Natural killer cell treated with Interleukin-12 subunit alpha and Interleukin-12 subunit beta and Interleukin-15 and Interleukin-18, amount 100 ng/mL, for 72 hours (primary cell): ENCODE measurements at places on chromosomes 4 and X. TPM values are rescaled to one million over a fixed set of nuclear protein-coding genes. Genes with fewer than 3 reads are reported as not detected.
A peak's percentile ranks its signal among the peaks of the same experiment; 100 is the strongest.

- DNase-seq: no peak
Observed at GRCh38 chr4:123848606-123849005, 452.0 kb downstream of the SPRY1 start.

The SOD3 gene
- not detected for total RNA-seq

GRCh38 chr4:116055857-116056827, 942.7 kb upstream of the NDST4 start:
- no peak for DNase-seq

The CXorf58 gene
- not detected for total RNA-seq

The TCEAL6 gene
- not detected for total RNA-seq

DNA sequence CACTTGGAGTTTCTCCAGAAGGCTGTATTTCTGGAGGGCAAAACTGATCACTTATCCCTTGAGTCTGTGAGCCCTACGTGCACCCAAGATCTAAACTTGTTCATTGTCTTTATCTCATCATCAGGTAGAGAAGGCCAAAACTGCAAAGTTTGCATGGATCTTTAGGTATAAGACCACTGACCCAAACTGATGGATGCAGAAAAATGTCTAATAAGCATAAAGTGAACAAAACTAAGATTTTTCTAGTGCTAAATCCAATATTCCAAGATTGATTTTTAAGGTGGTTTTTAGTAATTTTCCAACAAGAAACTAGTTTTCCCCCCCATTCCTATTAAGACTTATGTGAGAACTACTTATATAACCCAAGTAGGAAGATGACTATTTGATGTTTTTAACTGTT, 2.0 kb downstream of the TMSB15A start:
- DNase-seq: no peak

DNA sequence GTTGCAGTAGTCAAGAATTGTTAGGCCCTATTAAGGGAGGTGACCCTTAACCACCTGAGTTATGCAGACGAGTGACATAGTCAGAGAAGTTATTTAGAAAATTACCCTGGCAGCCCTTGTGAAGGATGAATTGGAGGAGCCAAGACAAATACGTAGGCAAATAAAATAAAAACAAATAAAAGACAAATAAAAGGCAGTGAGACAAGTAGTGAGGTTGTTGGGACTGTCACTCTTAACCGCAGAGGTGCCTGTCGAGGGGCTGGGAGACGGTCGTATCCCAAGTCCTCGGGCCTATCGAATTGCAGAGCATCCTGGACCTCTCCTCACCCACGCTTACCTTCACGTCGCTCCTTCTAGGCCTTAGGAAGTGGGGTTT, 58.0 kb upstream of the ZC4H2 start:
- no peak for DNase-seq

GRCh38 chr4:158805635-158806471, 37.0 kb downstream of the FNIP2 start:
- no peak for DNase-seq

The TMPRSS11E gene
- not detected for total RNA-seq

DNA sequence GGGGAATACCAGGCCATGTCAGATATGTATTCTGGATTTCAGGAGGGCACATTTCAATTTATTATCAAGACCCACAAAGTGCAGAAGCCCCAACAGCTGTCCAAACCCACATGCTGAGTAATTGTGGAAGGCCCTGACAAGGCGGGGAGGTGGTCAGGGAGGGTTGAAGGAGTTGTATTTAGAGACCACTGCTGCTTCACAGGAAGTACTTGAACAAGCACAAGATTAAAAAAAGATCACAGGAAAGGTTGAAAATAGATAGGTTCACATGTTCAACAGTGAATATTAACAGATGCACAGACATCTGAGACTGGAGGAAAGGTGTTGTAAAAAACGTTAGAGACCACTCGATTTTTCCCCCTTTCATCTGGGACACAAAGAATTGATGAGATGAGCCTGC, 17.9 kb downstream of the ATP8A1 start:
- peak; percentile 71 for DNase-seq
